LoVo (cell line): ENCODE measurements at places on chromosomes 7 and 10.

DNA sequence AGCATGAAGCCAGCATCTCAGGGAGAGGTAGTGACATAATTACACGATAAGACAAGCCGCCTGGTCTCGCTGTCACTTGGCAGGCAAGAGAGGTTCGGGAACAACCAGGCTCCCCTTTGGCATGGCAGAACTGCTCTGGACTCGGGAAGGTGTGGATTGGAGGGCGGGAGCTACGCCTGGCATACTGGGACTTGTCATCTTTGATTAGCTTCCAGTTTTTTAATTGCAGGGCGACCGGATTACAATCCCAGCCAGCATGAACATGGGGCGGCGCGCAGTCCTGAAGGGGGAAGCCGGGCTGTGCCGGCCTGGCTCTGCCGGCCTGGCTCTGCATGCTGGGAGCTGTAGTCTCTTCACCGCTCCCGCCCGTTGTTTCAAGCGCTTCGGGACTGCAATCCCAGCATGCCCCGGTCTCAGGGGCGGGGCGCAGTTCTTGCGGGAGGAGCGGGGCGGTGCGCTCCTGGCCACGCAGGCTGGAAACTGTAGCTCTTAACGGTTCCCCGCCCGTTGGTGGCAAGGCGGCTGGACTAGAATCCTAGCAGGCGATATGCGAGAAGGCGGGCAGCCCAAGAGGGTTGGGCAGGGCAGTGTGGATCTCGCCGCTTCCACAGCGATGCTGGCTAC is 45.5 kb upstream of the ZNF716 start:
- no peak for DNase-seq

DNA sequence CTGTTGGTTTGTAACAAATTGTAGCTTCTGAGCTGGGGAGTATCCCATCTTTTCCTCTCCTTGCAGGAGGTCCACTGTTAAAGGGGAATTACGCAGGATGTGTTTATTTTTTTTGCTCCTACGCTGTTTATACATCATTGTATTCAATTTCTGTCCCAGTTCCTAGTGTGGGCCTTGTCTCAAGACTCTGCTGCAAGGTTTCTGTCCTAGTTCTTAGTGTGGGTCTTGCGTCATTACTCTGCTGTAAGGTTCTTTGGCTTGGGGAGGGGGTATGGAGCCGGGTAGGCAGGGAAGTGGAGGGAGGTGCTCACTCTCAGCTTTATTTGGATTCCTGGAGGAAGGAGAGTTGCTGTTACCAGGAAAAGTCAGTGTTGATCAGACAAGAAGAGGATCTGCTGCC is 64.0 kb upstream of the TRIM8 start:
- DNase-seq = no peak

GRCh38 chr7:105905209-105905909 is 29.0 kb upstream of the ATXN7L1 start:
- no peak for DNase-seq

DNA sequence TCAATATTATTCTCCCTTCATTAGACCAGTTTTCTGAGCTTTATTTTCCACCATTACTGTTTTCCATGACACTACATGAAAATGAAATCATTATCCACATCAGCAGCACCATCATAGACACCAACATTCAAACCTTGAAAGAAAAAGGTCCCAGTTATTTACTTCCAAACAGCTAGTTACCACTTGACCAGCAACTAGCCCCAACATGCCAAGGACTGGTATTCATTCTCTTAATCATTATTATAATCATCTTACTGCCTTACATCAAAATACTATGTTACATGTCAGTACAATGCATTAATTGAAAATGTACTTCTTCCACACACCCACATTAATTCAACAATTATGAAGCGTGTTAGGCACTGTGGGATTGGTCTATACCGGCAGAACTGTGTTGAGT is 199.4 kb downstream of the TSPAN12 start:
- no peak for DNase-seq
